GM20000 (cell line): ENCODE measurements at places on chromosomes 11 and 22.

GRCh38 chr11:32279672-32280071 lies 155.7 kb downstream of the WT1 start:
- no peak for DNase-seq

- DNase-seq = no peak
Observed at GRCh38 chr22:28903729-28904128, 20.4 kb downstream of the ZNRF3 start.

DNA sequence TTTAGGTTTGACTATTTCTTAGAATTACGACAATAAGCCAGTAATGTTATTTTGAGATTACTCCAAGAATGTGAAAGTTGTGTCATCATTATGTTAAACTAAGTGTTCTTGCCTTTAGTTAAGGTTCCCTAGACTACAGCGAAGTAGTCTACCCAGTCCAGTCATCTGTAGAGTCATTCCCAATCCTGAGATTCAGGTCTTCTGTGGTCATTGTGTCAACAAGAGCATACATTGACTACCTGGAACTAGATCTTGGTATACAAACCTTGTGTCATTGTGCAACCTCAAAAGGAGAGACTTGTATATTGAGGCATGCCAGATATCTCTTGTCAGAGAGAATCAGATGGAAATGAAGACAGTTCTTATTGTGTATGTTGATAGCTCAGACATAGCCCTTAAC lies 115.9 kb downstream of the ATM start:
- no peak for DNase-seq

DNA sequence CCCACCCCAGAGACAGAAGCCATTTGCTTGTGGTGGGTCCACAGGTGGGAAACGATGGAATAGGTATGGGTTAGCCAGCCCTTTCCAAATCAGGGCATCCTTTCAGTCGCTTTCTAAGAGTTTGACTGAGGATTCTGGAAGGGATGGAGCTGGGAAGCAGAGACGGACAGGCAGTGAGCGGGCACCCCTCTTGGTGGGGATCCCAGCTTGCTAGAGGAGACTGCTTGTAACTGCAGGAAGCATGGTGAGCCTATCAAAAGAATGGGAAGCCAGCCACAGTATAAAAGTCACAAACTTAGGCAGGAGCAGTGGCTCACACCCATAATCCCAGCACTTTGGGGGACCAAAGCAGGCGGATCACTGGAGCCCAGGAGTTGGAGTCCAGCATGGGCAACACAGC lies 6.1 kb upstream of the PDGFB start:
- no peak for DNase-seq

GRCh38 chr22:27982630-27983180 lies 63.6 kb upstream of the PITPNB start:
- no peak for DNase-seq

DNA sequence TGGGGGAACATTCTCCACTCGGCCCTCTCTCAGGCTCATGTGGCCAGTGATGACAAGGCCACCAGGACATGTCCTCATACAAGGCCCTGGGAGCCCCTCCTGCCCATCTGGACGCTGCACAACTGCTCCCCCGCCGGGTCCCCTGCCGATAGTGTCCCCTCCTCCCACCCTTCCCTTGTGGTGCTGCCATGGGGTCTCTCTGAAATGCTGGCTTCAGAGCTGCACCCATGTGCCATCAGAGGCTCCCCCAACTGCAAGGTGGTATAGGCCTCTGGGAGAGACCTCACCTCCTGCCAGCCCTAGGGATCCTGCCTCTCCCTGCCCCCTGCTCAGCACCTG lies 113.0 kb downstream of the KCNQ1OT1 start:
- DNase-seq = peak; percentile 7

GRCh38 chr11:47188259-47188658 lies 2.0 kb upstream of the PACSIN3 start:
- no peak for DNase-seq

GRCh38 chr11:57150454-57150917 lies 31.3 kb upstream of the LRRC55 start:
- DNase-seq = no peak

- no peak for DNase-seq
Observed at GRCh38 chr22:19393704-19394103, 37.8 kb downstream of the HIRA start.

- no peak for DNase-seq
Observed at GRCh38 chr11:36488096-36488495, 22.0 kb downstream of the TRAF6 start.

- DNase-seq = no peak
Observed at GRCh38 chr11:30092518-30092917, 75.7 kb upstream of the KCNA4 start.

GRCh38 chr22:37525073-37525745 lies 6.0 kb upstream of the CARD10 start:
- no peak for DNase-seq

GRCh38 chr22:44628835-44629234 lies 73.2 kb upstream of the PRR5 start:
- no peak for DNase-seq

DNA sequence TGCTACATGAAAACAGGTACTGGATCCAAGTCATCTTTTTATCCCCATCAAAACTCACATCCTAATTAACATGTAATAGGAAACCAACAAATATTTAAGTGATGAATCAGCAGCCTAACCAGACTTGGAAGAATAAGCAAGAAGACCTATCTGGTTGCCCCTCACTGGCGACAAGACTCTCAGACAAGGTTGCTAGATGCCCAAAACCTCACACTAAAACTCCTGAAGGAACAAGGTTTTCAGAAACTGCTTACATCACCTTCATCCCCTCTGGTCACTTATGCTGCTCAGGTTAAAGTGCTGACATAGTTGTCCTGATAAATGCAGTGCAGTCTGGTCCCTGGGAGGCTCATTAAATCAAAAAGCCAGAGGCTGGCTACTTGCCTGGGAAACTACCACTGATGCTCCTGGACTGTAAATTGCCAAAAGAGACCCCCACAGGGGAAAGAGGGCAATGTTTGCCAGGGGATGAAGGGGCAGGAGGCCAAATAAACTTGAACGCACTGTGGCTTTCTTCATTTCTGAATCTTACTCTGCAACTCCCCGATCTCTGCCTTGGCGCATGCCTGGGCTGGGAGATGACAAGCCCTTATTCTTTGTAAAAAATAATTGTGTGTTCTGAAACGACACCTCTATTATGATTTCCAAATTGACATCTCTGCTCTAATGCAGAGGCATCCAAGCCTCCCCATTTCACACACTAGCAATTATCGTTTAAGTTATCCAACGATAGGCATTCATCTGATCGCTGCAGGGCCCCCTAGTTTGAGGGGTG lies 72.7 kb downstream of the AMBRA1 start:
- no peak for DNase-seq

DNA sequence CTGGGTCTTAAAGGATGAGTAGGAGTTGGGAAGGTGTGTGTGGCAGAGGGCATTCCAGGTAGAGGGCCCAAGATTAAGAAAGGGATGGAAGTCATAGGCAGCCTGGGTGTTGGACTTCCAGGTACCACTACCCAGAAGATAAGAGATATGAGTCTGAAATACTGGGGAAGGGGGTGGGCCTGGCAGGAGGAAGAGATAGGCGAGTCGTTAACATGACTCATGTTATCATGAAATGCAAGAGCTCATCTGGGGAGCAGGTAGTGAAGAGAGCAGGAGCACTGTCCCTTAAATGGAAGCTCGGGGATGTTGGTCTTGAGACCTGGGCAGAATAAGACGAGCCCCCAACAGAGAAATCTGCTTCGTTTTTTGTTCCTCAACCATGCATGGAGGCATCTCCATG lies 10.2 kb downstream of the ZC3H7B start:
- DNase-seq = no peak

GRCh38 chr11:118766035-118766434 lies 24.9 kb downstream of the DDX6 start:
- no peak for DNase-seq

DNA sequence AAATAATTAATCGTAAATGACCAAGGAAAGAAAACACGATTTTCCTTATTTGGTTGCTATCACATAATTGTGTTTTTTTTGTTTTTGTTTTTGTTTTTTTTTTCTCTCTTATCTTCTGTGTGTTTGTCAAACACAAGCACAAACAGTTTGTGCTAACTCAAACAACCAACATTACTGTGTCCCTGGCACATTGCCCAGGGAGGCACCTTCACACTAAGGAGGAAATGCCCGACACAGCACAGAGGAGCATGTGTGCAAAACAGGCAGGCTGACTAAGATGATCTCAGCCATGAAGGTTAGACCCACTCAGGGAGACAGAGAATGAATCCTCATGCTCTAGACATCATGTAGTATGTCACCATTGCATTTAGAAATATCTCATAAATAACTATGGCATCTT lies 130.1 kb downstream of the SOX6 start:
- DNase-seq = no peak

GRCh38 chr11:93604008-93604660 lies 57.3 kb upstream of the CEP295 start:
- no peak for DNase-seq

GRCh38 chr11:10317151-10317755 lies 12.4 kb downstream of the ADM start:
- DNase-seq = peak; percentile 28

DNA sequence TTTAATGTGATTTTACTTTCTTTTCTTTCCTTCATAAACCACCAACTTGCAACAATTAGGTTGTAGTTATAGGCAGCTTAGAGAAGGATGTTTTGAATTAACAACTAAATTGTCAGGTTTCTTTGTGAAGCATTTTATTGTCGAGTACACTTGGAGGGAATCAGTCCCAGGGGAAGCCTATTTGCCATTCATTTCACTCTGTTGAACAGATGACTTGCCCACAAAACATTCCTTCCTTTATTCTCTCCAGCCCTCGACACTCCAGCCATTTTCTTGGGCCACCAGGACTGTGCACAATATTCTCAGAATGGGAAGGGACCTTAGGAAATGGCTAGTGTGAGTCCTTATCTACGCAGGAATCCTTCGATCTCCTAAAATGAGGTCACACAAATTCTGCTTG lies 620.6 kb downstream of the SOX6 start:
- no peak for DNase-seq

GRCh38 chr11:126861796-126862459 lies 138.6 kb downstream of the KIRREL3 start:
- DNase-seq = no peak

DNA sequence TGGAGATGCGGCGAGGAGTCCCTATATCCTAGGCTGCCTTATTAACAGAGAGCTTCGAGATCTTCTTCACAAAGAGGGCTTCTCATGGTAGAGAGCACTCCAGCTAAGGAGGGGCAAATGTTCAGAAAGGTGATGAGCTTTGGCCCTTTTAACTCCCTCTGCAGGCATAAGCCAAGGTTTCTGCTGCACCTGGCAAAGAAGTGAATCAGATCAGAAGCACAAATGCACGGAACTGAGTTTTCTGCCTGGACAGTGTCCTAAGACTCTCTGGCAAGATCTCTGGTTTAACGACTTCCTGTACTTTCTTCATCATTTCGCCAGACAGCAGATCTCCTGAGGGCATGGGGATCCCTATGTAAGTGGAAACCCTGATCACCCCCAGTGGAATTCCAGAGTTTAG lies 37.2 kb downstream of the POU2AF3 start:
- DNase-seq = no peak

DNA sequence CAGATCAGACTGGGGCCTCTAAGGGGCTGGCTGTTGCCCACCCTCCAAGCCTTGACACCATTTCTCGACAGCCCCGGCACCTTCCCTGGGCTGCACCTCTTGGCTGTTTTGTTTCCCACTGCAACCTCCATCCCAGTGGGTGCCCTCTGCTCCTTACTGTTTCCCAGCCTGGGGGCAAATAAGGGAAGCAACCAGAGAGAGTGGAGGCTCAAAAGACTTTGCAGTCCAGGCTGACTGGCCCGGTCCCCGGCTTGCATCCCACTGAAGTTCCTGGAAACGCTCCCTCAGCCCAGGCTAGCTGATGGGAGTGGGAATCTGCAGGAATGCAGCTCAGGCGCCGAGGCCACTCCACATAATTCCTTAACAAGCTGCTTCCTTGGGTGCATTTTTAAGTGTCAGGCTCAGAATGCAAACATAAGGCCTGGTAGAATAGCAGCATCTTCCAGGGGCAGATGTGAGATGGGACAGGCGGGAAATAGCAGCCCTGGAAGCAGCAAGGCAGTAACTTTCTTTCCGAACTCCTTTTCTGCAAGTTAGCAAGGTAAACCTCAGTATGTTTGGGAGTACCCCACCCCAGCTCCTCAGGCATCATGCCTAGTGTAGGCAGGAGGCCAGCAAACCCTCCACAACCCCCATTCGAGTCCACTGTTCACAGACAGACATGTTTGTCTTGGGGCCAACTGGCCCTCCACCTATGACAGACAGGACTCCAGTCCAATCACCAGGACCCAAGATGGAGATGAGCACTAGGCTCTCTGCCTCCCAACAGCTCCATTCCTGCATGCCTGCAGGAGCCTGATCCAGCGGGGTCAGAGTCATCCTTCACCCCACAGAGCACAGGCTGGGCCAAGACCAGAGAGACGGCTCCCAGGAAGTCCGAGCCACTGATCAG lies 39.3 kb downstream of the RPL27A start:
- DNase-seq = no peak

- DNase-seq = no peak
Observed at GRCh38 chr11:22558664-22559063, 67.0 kb downstream of the FANCF start.

- no peak for DNase-seq
Observed at GRCh38 chr11:129639300-129639699, 176.3 kb upstream of the TMEM45B start.

- no peak for DNase-seq
Observed at GRCh38 chr11:2741377-2742131, 41.8 kb upstream of the KCNQ1OT1 start.

- no peak for DNase-seq
Observed at GRCh38 chr11:128834157-128834556, 32.9 kb downstream of the KCNJ1 start.

GRCh38 chr22:45053094-45053493 lies 43.3 kb upstream of the PHF21B start:
- DNase-seq = no peak

DNA sequence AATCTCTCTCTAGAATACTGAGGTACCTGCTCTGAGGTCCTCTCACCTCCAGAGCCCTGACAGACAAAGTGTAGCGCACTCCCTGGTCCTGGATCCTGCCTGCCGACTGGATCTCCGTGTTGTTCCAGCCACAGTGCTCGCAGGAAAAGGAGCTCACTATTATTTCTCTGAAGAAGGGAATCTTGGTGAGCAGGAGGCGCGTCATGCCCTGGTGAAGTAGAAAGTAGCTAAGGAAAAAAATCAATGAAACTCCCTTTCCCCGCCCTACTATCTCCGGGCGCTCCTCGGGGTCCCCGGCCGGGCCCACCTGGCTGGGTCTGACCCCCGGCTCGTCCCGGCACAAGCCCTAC lies 412 bp downstream of the ZPR1 start:
- no peak for DNase-seq

DNA sequence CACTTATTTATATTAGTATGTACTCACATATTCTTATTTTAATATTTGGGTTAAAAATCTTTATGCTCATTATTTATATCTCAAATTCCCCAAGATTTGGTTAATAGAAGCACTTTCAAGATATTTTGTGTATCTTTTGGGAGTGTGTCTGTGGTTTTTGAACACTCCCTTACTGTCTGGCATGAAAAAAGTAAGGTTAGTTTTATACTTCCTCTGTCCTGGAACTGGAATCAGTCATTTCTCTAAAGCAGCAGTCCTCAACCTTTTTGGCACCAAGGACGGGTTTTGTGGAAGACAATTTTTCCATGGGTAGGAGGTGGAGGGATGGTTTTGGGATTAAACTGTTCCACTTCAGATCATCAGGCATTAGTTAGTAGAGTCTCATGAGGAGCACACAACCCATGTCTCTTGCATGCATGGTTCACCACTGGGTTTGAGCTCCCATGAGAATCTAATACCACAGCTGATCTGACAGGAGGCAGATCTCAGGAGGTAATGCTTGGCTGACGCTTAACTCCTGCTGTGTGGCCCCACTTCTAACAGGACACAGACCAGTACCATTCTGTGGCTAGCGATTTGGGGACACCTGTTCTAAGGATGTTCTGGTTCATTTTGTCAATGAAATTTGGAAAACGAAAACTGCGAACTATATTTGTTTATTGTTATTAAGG lies 60.2 kb downstream of the CASP12 start:
- no peak for DNase-seq
